ENCODE measurements at places on chromosomes 12 and 14.

DNA sequence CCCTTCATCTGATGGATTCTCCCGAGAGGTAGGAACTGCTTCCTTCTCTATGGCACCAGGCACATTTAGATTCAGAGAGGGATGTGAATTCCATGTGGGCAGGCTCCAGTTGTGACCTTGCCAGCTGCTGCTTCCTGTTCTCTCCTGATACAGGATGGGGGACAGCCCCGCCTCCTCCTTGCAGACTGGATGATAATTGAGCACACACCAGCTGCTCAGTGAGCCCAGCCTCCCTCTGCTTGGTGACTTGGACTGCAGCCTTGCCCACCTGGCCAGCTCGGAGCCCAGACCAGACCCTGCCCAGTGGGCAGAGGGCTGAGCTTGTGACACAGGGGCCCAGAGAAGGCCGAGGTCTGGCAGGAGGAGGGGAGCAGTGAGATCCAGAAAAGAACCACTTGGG lies 90.2 kb downstream of the CALM1 start:
- no peak for DNase-seq

DNA sequence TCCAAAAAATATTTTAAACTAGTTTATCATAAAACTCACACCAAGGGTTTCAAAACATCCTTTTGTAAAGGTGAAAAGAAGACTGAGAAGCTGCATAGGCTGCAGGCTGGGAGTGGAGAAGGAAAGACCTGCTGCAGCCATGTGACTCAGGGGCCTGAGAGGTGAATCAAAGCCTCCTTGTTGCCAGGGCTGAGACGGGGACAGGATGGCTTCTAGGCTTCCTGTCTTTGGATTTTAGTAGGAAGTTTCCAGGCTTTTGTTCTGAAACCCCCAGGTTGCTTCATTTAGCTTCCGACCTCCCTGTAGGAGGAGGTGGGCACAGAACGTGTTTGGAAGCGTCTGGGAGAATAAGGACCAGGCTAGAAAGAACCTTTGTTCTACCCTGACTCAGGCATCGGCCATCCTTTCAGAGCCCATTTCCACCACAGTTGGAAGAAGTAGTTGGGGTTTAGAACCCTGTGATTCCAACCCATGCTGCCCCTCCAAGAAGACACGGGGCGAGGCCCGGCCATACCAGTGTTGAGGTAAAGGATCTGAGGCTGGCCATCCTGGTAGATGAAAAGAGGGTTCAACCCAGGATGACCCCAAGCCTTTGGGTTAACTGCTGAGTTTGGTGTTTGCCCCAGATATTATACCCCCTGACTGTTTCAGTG lies 122.4 kb downstream of the SLC25A47 start:
- DNase-seq = no peak

DNA sequence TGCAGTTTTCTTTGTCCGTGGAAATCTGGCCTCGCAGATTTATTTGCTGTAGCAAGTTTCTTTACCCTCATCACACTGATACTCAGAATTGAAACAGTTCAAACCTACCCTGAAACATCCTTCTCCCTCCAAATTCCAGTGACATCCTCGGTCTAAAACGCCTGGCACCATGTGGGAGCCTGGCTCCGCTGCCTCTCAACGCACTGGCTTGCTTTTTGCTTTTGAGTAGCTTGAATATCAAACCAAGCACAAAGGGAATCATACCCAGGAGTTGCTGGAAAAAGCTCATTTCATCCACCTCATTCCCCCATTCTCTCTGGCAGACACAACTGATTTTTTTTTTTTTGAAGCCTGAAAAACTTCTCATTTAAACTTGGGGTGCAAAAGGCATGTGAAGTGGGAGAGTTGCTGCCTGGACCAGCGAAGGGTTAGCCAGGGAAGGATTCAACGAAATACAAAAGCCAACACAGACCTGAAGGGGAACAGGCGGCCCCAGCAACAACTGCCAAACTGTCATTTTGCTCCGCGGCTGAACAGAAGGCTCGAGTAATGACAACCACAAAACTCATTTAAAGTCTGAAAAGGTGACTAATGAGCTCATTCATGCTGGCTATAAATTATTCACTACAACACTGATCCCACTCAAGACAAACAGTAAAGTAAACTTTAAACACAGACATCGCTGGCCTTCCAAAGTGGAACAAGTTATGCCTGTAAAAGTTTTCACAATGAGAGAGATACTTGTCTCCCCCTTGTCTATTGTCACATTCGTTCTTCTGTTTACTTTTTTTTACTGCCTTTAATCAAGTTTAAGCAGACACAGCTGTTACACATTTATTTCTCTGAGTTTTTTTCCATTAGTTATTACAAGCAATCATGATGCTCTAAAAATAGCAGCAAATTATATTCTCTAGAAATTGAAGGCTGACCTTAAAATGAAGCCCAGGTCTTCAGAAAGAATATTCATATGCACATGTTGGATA lies 12.5 kb upstream of the FOXN3 start:
- DNase-seq = peak; percentile 37

- DNase-seq = no peak
Measured at GRCh38 chr12:108121728-108122471, 7.2 kb upstream of the WSCD2 start.

- DNase-seq = no peak
Measured at GRCh38 chr12:111638556-111638955, 39.4 kb upstream of the ATXN2 start.

Measured in stimulated activated CD4-positive, alpha-beta T cell treated with anti-CD3 and anti-CD28 coated beads, Interleukin-1b, Interleukin-23, amount 100 ng/mL, for 4 hours (primary cell).